ENCODE measurements at places on chromosomes 3 and 15. TPM values are rescaled to one million over a fixed set of nuclear protein-coding genes. Genes with fewer than 3 reads are reported as not detected.

GRCh38 chr3:152183473-152183872, 85.3 kb upstream of the MBNL1 start:
- no peak for DNase-seq

DNA sequence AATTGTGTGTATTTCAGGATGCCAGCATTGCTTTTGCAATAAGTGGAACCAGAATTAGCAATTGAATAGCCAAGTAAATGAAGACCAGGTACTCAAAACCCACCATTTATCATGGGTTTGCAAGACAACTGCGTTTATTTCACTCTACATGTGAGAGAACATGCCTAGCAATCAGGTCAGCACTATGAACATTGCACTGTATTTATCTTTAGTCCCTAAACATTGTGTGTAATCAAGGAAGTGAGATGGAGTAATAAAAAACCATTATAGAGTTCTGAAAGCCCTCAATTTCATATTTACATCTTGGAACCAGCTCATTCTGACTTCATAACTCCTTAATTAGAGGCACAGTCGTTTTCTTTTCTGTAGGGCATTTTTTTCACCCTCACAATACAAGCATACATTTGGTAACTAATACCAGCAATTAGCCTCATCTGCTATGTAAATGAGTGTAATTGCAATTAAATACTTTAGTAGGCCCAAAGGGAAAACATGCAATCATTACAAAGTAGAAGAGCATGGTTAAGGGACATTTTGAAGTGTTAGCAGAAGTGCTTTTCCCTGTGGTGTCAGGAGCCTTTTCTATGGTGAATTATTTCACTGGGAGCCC, 153.1 kb upstream of the DPH6 start:
- no peak for DNase-seq

GRCh38 chr3:27542476-27542875, 58.3 kb upstream of the SLC4A7 start:
- no peak for DNase-seq

Gene PGBD4
- 2.4 TPM for total RNA-seq

DNA sequence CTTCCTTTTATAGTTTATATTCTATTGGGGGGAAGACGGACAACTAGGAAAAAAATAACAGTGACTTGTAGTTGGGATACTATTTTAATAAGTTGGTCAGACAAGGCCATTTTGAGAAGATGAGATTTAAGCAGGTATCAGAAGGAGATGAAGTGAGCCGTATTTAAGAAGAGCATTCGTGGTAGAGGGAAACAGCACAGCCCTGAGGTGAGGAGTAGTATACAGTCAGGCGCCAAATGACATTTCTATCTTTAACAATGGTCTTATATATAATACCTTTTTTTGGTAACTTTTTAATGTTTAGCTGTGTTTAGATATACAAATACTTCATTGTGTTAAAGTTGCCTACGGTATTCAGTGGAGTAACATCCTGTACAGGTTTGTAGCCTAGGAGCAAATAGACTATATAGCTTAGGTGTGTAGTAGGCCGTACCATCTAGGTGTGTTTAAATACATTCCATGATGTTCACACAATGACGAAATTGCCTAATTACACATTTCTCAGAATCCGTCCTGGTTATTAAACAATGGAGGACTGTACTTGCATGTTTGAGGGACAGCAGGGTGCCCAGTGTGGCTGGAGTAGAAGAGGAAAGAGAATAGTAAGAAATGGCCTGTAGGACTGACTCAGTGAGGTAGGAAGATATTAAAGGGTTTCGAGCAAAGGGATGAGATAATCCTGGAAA, 1.6 kb downstream of the NKTR start:
- DNase-seq = no peak

DNA sequence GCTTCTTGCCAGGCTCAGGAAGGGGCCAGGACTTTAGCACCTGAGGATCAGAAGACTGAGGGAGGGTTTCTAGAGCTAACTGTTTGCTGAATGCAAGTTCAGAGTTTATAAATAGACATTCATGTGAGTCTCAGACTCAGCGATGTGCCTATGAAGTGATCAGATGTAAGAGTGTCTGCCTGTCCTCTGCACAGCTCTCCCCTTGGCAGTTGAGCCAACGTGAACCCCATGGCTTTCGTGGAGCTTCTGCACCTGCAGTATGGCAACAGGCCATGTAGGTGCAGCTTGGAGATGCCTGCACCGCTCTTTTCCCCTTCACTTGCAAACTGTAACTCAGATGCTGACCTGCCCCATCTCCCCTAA, 141.9 kb downstream of the CHDH start:
- DNase-seq = no peak
